ENCODE measurements at places on chromosomes 2 and 18. TPM values are rescaled to one million over a fixed set of nuclear protein-coding genes. Genes with fewer than 3 reads are reported as not detected.

The B3GNT7 gene
- 1.2 TPM for total RNA-seq

The ALLC gene
- not detected for total RNA-seq

DNA sequence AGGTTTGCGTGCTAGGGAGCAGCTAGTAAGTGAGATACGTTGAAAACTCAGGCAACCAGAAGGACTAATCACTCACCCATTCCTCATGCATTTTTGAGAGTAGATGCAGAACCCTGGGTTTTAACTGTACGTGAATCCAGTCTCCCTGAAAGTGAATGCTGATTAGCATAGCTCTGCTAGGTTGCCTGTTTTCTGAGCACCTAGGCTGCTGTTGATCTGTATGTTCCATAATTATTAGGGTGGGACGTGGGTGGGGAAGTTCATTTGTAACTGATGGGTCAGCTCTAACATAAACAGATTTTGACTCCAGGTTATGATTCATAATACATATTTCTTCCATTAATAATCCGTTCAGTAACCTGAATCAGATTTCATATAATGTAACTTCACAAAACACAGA is 379.0 kb upstream of the FANCL start:
- DNase-seq, result no peak

DNA sequence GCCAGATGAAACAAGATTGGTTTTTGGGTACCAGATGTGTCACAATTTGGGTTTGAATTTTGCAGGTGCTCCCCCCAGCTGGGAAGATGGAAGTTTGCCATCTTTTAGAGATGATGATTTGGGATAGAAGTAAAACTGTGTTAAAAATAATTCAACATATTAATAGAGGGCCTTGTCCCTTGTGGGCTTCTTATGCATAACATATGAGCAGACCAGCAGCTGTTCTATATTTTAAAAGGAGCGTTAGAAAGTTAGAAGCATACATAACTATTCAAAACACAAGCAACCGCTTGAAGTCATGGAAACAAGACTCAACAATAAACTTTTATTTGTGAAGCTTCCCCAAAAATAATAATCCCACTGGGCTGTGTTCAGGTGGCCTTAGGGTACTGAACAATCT is 62.8 kb downstream of the EFEMP1 start:
- DNase-seq, result no peak

- DNase-seq, result no peak
Measured at GRCh38 chr2:51153236-51153635, 121.3 kb upstream of the NRXN1 start.

GRCh38 chr2:123915380-123915779 is 109.7 kb upstream of the CNTNAP5 start:
- no peak for DNase-seq

GRCh38 chr2:74618410-74619083 is 29.6 kb downstream of the M1AP start:
- DNase-seq, result no peak

The DQX1 gene
- not detected for total RNA-seq

DNA sequence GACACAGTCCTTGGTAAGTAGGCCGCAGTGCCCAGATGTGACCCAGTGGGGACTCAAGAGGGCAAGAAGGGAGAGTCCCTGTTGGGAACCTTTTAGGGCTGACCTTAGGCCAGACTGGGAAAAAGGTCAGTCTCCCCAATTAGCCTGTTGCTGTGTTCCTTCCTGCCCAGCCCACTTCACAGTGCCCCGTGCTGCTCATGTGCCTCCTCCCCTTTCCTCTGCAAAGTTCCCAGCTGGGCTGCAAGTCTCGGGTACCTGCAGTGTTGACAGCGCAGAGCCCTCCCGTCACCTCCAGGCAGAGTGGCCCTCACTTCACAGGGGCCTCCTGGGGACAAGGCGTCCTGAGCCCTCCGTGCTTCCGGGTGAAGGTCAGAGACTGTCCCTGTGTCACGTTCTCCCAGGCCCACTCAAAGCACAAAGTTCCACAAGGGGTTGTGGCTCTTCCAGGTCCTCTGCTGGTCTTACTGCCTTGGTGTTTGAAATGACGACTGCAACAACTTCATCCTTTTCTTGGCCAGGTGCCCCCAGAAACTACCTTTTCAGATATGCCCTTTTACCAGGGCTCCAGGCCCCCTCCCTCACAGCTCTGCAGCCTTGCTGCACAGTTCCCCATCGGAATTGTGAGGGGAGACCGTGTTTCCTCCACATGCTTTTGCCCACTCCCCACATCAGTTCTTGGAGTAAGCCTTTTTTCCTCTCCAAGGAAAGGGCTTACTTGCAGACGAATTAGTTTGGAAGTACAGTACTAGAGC is 225.8 kb downstream of the ALPK2 start:
- DNase-seq, result no peak

The PLGLB1 gene
- 6.2 TPM for total RNA-seq

GRCh38 chr18:5868218-5868854 is 27.0 kb downstream of the TMEM200C start:
- DNase-seq, result no peak

GRCh38 chr2:2575870-2576386 is 244.9 kb upstream of the MYT1L start:
- DNase-seq, result no peak

- DNase-seq, result no peak
Measured at GRCh38 chr2:46937471-46937901, 21.9 kb upstream of the MCFD2 start.

GRCh38 chr18:6734726-6735430 is 5.4 kb downstream of the ARHGAP28 start:
- DNase-seq, result no peak

DNA sequence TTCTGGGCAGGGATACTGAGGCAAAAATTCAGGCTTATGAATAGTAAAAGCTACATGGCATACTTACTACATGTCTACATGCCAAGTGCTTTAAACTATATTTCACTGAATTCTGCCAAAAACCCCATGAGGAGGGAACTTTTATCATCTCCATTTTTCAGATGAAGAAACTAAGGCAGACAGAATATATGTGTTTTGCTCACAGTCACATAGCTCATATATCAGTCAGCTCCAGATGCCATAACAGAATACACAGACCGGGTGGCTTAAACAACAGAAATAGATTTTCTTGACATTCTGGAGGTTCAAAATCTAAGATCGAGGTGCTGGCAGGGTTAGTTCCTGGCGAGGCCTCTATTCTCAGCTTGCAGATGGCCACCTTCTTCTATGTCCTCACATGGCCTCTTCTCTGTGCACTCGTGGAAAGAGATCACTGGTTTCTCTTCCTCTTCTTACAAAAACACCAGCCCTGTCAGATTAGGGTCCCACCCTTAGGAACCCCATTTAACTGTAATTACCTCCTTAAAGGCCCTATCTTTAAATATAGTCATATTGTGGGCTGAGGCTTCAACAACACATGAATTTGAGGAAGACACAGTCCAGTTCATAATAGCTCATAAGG is 27.1 kb upstream of the CREB1 start:
- no peak for DNase-seq

GRCh38 chr18:22179174-22179573 is 9.8 kb downstream of the GATA6 start:
- DNase-seq, result no peak

The CDH2 gene
- total RNA-seq, result 200 TPM

- DNase-seq, result no peak
Measured at GRCh38 chr2:88591698-88592097, 35.6 kb downstream of the EIF2AK3 start.

The CRYGC gene
- total RNA-seq, result not detected

DNA sequence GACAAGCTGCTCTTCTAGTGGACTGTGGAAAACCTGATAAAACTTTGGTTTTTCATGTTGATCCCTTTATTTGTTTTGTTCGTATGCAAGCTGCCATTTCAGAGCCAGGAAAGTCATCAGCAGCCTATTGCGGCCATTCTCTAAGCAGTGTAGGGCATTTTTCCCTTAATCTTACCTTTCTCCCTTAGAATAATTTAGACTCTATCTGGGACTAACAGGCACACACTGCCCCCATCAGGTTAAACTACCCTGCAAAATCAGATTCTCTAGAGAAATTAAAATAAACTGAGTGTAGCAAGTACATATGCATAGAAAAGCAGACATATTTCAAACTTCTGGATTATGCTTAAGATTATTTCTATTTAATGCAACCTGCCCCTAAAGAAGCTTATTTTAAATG is 347.5 kb downstream of the METTL4 start:
- DNase-seq, result no peak
